ENCODE measurements at places on chromosomes 2 and 18. TPM values are rescaled to one million over a fixed set of nuclear protein-coding genes. Genes with fewer than 3 reads are reported as not detected.

DNA sequence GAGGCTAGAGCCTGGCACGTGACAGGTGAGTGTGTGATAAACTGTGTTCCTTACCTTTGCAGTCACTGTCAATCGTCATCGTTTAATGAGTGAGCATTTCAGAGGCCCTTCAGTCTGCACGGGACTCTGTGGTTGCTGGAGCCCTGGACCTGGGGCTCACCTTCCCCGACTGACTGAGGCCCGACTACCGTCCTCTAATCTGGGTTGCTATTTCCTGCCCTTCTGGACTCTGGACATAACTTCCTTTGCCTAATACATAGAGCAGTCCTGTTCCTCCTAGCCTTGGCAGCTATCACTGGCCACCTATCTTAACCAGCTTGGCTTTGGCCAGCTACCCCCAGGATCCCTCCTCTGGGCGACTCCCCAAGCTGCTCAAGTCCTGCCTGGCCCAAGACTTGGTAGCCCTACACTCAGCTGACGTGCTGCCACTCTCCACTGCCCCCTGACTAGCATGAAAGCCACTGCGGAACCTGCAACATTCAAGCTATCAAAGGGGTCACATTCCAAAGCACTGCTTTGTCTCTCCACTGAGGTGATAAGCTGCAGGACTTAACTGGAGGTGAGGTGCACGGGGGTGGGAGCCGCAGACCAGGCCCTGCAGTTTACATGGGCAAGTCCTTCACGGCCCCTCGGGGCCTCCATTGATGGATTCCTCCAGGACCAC, 11.1 kb upstream of the RAB17 start:
- H3K4me1 ChIP-seq, result no peaks in the 10 kb centered on the region
- peak overlapping the region; percentile 86 for H3K27ac ChIP-seq
- H3K36me3 ChIP-seq, result no peaks in the 10 kb centered on the region
- no peak for DNase-seq

GRCh38 chr18:34196256-34196655, 28.5 kb downstream of the NOL4 start:
- no peak overlapping the region for H3K4me3 ChIP-seq
- DNase-seq, result no peak
- no peaks in the 10 kb centered on the region for H3K27me3 ChIP-seq
- no peaks in the 10 kb centered on the region for H3K36me3 ChIP-seq
- no peak overlapping the region for H3K27ac ChIP-seq
- H3K4me1 ChIP-seq, result no peaks in the 10 kb centered on the region

GRCh38 chr2:224927646-224928173, 114.6 kb downstream of the DOCK10 start:
- H3K4me1 ChIP-seq, result no peaks in the 10 kb centered on the region
- no peaks in the 10 kb centered on the region for H3K27me3 ChIP-seq
- no peak for DNase-seq
- no peaks in the 10 kb centered on the region for H3K36me3 ChIP-seq
- no peak overlapping the region for H3K27ac ChIP-seq

Gene DTYMK
- total RNA-seq, result 9.6 TPM

Gene ASPRV1
- 5.2 TPM for total RNA-seq

Gene UGGT1
- total RNA-seq, result 66.2 TPM

Gene LRP1B
- not detected for total RNA-seq
